ENCODE measurements at places on chromosomes 7 and 10.

DNA sequence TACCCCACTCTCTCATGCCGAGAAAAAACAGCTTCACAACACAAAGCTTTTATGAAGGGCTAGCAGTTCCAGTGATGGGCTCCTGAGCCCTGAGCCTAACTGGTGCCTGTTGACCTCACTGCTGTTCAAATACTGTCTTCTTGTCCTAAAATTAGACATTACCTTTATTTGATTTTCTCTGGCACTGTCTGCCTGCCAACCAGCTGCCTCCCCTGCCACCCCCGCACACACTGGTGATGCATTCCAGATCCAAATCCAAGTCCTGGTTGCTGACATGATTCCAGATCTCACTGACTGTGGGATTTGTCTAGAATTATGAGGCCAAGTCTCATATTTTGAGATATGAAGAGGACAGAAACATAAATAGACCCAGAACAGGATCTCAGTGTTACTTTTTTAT lies 816.2 kb downstream of the NRG3 start:
- no peak for DNase-seq

GRCh38 chr10:112080231-112080630 lies 103.3 kb downstream of the GPAM start:
- DNase-seq: no peak

- DNase-seq: no peak
These were observed 113.9 kb downstream of the ITGA8 start for GRCh38 chr10:15605740-15606369.

- DNase-seq: no peak
These were observed 25.7 kb downstream of the GPNMB start for GRCh38 chr7:23272275-23272674.

DNA sequence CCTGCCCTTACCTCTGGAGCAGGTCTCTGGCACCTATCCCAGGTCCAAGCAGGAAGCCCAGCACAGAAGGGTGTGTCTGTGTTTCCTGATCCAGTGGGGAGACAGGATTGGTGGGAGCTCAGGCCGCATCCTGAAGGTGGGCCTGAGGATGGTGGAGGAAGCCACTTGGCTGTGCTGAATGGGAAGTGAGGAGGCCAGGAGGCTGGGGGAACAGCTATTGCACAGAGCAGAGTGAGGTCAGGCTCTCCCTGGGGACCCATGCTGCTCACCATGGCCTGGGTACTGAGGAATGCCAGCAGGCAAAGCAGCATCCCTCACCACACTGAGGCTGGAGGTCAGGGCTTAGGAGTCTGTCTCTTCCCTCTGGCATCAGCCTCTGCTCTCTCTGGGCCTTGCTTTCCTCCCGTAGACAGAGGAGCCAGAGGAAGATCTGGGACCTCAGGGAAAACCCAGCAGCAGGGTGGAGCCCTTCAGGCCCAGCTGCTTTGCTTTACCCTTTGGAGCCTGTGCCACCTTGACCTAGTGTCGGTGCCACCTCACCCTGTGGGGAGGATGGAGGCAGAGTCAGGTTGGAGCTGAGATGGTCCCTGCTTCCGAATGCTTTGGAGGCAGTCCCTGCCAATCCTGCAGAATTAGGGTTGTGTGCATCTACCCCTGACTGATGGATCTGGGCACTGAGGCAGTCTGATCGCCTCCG lies 39.0 kb downstream of the CDH23 start:
- DNase-seq: no peak

- DNase-seq: no peak
These were observed 148.5 kb downstream of the POLR1F start for GRCh38 chr7:19560111-19560883.

- no peak for DNase-seq
These were observed 151.8 kb upstream of the ANK3 start for GRCh38 chr10:60541451-60541850.

- no peak for DNase-seq
These were observed 249.5 kb downstream of the GRID1 start for GRCh38 chr10:86117051-86117450.

DNA sequence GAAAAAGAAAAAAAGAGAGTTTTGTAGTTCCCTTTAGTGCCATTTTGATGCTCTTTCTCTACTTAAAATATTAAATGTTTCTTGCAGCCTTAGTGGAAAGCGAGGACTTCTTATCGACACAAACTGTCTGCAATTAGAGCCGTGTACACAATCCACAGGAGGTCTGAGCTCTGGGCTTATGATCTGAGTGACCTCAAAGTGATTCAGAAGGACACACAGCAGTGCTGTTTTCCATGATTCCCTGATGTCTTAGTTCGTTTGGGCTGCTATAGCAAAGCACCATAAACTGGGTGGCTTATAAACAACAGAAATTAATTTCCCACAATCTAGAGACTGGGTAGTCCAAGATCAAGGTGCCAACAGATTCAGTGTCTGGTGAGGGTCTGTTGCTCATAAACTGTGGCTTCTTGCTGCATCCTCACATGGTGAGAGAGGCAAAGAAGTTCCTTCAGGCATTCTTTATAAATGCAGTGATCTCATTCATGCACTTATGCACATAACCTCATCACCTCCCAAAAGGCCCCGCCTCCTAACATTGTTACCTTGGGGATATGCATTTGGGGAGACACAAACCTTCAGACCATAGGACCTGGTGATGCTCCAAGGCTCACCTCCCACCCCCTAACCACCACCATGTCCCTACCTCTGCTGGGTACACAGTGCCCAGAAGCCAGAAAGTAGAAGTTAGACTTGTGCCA lies 204.5 kb upstream of the GHITM start:
- DNase-seq: no peak

GRCh38 chr7:94632338-94633013 lies 23.5 kb downstream of the SGCE start:
- no peak for DNase-seq

- DNase-seq: no peak
These were observed 743 bp downstream of the RBM17 start for GRCh38 chr10:6089334-6090219.

GRCh38 chr7:106239406-106239805 lies 45.4 kb downstream of the NAMPT start:
- no peak for DNase-seq

DNA sequence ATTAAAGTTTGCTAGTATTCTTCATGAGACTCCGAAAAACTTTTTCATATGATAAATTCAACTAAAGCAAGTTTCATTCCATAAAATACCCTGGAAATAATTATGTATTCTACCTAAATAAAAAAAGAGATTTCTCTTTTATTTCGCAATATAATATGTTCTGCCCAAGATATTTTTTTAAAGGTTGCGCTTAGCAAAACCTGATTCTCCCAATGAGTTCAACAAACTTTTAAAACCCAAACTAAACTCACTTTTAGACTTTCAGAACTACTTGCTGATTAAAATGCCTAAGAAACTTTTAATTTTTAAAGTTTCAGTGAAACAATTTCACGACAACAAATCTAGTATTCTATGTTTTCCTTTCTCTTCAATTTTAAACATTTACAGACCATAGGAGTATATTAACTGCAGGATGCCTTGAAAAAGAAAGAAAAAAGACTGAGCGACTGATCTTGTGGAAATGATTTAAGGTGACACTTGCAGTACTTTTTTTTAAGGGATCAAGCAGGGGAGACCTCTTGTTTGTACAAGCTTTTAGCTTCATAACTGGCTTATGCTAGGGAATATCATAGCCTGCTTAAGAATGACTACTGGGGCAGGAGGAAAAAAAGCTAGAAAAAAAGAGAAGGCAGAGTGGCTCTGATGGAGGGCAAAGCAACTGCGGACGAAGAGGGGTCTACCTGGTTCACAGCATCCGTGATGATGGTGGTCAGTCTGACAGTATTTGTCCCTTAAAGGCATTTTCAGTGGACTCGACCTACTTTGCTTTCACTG lies 1.5 kb downstream of the ZNF800 start:
- no peak for DNase-seq

DNA sequence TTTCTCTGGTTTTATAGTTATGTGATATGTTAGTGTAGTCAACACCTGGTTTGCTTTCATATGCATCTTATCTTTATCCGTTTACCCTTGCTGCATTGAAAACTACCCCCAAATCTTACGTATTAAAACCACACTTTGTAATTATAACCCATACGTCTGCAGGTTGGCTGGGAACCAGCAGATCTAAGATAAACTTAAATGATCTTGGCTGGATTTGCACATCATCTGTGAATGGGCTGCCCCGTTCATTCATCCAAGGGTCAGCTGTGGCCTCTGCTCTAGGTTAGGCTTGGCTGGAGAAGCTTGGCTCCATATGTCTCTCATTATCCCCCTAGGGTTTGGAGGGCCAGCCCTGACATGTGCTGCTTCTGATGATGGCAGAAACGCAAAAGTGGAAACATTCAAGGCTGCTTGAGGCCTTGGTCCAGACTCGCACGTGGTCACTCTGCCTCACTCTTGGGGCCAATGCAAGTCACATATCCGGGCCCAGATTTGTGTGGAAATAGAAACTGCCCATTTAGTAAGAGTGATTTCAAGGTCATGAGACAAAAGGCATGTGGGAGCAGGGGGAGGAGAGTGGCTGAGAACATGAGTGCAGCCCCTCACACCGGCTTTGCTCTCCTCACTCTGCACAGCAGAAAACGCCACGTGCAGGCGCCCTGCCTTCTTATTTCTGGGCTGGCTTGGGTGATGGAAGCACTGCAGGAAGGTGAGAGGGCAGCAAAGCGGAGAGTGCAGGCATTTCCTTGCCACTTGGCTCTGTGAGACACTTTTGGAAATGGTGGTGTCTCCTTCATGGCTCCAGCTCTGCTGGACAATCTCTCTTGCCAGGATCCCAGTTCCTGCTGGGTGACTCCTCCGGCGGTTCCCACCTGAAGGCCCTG lies 553.8 kb downstream of the GLRX3 start:
- no peak for DNase-seq

GRCh38 chr10:97707134-97707861 lies 6.2 kb upstream of the MARVELD1 start:
- DNase-seq: no peak

- DNase-seq: no peak
These were observed 35.6 kb downstream of the ACADSB start for GRCh38 chr10:123044391-123044790.

DNA sequence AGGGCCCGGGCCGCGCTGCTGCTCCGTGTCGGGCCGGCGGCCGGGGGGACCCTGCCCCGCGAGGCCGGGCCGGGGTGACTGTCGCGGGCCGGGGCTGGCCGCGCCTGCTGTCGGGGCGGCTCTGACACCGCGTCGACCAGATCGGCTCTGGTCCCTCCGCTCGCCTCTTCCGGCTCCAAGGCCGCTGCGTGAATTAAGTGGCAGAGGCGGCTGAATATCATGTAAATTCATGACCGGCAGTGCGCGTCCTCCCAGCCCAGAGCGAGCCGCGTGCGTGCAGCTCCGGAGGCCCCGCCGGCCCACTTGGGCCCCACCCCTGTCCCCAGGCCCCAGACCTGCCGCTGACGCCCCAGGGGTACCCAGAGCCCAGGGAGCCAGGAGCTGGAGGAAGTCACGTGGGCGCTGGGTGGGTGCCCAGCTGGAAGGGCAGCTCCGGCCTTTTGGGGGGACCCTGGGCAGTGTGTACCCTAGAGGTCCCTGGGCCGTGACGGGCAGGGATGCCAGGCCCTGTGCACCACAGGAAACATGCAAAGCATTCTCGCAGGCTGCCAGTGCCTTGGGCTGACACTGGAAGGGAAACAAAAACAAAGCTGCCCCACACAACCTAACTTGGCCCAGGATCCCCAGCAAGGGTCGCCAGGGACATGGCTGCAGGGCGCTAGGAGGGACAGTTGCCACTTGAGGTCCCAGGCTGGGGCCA lies 584.0 kb upstream of the MKI67 start:
- DNase-seq: no peak
